Suprapubic skin (tissue), 4 donors: ENCODE measurements at places on chromosomes 7 and 10.

DNA sequence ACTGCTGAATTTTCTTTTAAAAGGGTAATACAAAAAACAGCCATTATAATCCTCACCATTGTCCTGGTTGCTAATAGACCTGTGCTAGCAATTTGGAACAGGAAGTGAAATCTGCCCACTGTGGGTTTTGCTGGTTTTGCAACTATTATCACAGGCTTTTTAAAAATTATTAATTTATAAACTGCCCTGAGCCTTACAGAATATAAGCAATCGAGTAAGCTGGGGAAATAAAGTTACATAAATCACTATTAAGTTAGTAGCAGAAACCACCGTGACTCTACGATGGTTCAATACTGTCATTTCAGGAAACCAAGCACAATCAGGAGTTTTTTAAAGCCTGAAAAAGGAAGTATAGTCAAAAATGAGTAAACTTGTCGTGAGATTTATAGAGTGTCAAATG lies 62.3 kb downstream of the TMEM26 start:
- DNase-seq, result no peak

GRCh38 chr10:43839973-43840372 lies 191.3 kb upstream of the ZNF32 start:
- no peak for DNase-seq

DNA sequence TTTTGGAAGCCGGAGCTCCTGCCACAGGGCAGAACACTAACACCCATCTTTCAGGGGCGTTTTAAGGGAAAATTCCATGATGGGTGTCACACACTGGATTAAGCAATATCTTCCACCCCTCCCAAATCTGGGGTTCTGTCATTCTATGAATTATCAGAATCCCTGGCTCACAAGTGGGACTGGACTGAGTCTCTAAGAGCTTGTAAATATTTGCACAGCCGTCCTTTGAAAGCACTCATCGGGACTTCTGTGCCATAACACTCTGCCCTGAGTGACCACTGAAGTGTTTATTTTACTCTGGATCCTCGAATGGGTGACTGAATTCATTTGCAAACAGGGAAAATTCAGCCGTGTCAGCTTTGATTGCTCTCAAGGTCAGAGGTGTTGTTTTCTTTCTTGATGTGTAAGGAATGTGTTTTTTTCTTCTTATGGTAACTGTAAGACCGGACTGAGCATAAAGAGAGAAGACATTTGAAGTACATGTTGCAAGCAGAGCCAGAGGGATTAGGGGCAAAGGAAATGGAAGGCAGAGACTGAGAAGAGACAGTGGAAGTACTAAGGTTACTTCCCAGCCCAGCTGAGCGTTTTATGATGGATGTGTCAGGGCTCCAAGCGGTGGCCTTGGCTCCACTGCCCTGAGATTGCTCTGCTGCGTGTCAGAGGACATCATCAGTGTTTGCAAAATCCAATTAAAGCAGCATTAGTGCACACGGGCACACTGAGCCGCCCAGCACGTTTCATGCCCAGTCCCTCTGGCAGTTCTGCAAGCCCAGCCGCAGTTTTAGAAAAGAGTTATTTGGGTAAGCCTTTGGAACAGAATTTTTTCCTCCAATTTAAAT lies 17.7 kb upstream of the GTPBP4 start:
- DNase-seq, result no peak

- no peak for DNase-seq
Measured at GRCh38 chr7:156764766-156765165, 124.2 kb downstream of the RNF32 start.

- peak; percentile 62 for DNase-seq
Measured at GRCh38 chr7:29194206-29194593, 375 bp upstream of the CHN2 start.

DNA sequence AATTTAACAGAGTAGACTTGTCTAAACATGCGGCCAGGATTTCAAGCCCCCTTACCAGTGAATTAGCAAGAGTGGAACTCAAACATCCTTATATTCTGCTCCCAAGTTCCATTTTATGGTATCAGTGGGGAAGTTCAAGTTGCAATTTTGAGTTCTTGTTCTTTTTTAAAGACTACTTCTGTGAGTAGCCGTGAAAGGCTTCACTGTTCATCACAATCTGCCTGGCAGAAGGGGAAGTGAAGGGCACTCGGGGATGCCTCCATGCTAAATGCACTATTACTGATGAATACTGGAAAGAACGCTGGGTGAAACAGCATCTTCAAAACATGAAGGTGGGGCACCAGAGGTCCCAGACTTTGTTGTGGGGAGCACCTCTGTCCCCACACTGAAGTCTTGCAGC lies 22.4 kb upstream of the FGL2 start:
- DNase-seq, result no peak

DNA sequence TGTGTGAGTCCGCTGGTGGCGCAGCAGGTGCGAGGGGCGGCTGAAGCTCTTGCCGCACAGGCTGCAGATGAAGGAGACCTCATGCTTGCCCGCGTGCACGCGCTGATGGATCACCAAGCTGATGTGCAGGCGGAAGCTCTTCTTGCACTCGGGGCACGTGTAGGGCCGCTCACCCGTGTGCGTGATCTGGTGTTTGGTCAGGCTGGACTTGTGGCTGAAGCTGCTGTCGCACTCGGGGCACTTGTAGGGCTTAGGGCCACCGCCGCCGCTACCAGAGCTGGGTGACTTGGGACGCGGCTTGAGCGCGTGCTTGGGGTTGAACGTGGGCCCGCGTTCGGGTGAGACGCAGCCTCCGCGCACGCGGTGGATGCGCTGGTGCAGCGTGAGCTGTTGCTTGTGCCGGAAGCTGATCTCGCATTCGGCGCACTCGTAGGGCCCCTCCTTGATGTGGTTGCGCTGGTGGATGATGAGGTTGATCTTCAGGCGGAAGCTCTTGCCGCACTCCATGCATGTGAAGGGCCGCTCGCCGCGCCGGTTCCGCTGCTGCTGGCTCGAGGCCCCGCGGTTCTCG lies 28.7 kb downstream of the ZNF777 start:
- no peak for DNase-seq

DNA sequence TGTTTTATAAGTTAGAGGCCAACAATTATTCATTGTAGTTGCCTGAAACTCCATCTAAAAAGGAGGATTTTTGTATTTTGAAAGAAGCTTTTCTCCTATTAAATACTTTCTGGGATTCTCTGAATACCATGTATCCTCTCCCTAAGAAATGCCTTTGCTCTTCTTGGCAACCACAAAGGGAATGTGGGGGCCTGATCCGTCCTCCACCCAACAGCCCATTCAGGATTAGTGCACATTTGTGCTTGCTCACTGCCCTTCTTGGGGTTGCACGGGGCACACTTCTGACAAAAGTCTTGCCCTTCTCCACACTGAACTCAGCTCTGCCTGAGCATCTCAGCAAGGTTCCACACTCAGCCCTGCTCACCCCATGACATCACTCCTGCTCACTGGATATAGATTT lies 194.2 kb downstream of the SLC25A13 start:
- DNase-seq, result no peak

DNA sequence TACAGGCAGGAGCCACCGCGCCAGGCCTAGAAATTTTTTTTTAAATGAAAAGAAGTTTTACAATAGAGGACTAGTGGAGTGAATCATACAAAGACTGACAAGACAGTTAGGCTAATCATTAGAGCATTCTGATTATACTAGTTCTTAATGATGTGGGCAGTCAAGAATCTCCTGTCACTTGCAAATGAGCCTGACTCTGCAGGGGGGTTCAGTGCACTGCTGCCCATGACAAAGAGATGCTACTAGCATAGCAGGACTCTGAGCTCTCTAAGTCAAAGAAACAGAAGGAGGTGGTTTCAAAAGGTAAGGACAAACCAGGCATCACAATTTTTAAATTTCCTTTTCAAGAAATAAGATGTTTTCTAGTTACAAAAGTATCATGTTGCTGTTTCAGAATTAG lies 59.0 kb downstream of the CCDC6 start:
- DNase-seq, result no peak

GRCh38 chr7:5679048-5679812 lies 102.2 kb downstream of the RNF216 start:
- DNase-seq, result no peak

- no peak for DNase-seq
Measured at GRCh38 chr7:1846331-1847065, 176.4 kb downstream of the ELFN1 start.

DNA sequence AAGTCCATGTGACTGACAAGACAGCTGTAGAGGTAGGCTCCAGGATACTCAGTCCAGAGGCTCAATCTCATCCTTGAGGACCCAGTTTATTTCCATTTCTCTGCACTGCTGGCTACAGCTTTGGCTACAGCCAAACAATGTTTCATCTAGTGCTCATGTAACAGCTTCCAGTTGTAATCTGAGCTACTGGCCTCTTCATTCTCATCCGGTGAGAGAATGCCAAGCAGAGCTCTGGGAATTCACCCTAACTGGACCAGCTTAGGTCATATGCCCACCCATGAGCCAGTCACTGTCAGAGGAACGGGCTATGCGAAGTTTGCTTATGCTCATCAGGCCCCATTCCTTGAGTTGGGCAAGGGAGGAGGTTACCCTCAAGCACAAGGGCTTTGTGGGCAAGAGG lies 192.9 kb downstream of the EVX1 start:
- DNase-seq, result no peak

- no peak for DNase-seq
Measured at GRCh38 chr7:35755711-35756110, 45.1 kb upstream of the SEPTIN7 start.

- no peak for DNase-seq
Measured at GRCh38 chr10:122706467-122706866, 6.8 kb upstream of the C10orf120 start.

- no peak for DNase-seq
Measured at GRCh38 chr10:104139221-104139620, 17.2 kb downstream of the SFR1 start.

DNA sequence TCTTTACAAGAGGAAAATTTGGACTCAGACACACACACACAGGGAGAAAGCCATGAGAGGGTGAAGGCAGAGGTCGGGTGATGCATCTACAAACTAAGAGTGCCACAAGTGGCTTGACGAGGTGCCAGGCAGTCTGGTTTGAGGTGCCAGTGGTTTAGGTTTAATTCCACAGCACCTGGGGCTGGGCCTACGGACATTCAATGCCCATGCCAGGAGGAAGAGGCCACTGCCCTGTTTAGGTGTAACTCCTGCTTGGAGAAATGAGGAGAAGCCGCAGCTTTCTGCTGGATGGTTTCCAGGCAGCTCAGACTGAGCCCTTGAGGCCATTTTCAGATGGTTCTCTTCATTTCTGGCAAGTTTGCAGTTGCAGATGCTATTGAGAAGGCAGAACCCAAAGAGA lies 83.6 kb downstream of the HTR5A start:
- DNase-seq, result no peak

GRCh38 chr7:111198255-111198654 lies 107.3 kb downstream of the LRRN3 start:
- DNase-seq, result no peak

GRCh38 chr7:100130608-100131453 lies 4.1 kb downstream of the MBLAC1 start:
- DNase-seq, result no peak

- no peak for DNase-seq
Measured at GRCh38 chr7:142868188-142868985, 13.5 kb downstream of the EPHB6 start.

GRCh38 chr10:100729862-100730724 lies 15.3 kb upstream of the PAX2 start:
- DNase-seq, result no peak

DNA sequence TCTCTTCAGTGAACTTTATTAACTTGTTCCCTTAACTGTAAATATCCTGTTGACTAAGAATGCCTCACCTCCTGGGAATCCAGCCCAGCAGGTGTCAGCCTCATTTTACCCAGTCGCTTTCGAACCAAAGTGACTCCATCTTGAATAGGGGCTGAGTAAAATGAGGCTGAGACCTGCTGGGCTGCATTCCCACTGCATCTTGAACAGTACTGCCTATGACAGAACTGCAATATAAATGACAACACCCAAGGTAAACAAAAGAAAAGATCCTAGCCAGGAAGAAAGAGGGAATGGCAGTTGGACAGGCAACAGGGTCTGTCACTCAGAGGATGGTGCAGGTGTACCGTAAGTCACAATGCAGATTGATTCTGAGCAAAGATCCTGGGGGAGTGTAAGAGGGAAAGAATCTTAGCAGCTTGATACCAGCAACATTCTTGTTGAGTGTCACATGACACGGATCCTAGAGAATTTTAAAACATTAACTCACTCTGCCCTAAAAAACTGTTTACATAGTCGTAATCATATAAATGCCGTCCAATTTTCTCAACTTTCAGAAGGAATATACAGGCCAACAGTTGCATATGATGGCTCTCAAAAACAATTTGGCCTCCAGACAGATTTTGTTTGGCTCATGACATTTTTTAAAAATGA lies 4.4 kb upstream of the FAM107B start:
- no peak for DNase-seq

- DNase-seq, result no peak
Measured at GRCh38 chr7:132942701-132943100, 139.2 kb downstream of the CHCHD3 start.

DNA sequence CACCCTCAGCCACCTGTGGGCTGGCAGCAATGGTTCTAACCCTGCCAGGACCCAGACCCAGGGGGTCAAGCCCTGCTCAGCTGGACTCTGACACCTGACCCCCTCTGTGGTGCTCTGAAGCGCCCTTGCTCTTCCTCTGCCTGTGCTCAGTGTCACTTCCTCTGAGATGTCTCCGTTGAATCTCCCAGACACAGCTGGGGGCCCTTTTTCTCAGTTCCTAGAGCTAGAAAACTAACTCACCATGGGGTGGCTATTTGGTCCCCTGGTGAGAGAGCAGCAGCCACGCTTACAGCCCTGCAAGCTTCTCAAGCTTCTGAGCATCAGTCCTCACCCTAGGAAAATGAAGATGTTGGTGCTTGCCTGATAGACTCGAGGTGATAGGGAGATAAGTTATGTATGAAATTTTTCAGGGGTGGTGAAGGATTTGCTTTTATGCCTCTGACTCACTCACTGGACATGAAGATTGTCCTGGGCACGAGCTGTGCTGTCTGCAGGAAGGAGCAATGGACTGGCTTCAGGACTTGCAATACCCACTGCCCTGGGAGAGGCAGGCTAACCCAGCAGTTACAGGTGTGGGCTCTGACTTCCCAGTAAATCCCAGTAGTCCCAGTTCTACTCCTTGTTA lies 29.6 kb downstream of the COL13A1 start:
- no peak for DNase-seq

GRCh38 chr10:64369885-64370773 lies 848.9 kb downstream of the REEP3 start:
- DNase-seq, result no peak

DNA sequence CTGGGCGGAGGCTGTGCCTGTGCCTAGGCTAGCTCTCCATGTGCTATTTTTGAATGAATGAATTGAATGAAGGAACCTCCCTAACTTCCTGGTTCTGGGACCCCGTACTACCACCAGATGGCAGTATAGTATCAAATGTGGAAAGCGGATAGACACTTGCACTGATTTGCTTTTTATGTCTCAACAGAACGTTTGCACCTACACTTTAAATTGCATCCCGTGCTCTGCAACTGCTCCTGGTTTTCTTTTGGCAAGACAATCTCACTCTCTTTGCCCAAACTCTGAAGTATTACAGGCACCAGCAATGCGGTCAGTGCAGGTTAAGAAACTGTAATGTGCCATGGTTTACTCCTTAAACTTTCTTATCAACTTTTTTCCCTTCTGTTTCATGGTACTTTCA lies 6.5 kb downstream of the FZD8 start:
- DNase-seq, result no peak

- no peak for DNase-seq
Measured at GRCh38 chr7:18610331-18610948, 114.9 kb downstream of the HDAC9 start.

GRCh38 chr7:135678612-135679575 lies 16.6 kb downstream of the STMP1 start:
- no peak for DNase-seq
